ENCODE measurements at places on chromosomes 5 and 9.

DNA sequence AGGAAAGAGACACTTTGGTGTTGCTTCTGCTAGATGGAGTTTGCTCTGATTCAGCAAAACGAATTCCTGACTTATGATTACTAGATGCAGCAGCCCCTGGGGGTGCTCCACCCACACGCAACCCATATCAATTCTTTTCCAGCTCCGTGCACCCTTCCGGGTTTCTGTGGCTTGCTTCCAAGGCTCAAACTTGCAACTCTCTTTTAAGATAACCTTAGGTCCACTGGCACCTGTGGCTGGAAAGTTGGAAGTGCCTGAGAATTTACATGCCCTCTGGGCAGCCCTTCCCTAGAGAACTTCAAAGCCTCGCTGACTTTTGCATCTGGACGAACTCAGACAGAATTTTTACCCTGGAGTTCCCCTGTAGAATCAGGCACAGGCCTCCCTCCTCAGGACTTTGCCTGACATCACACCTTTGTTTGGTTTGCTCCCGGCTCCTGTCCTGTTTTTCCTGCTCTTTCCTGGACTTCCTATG is 224.9 kb downstream of the SNX18 start:
- no peak for DNase-seq

DNA sequence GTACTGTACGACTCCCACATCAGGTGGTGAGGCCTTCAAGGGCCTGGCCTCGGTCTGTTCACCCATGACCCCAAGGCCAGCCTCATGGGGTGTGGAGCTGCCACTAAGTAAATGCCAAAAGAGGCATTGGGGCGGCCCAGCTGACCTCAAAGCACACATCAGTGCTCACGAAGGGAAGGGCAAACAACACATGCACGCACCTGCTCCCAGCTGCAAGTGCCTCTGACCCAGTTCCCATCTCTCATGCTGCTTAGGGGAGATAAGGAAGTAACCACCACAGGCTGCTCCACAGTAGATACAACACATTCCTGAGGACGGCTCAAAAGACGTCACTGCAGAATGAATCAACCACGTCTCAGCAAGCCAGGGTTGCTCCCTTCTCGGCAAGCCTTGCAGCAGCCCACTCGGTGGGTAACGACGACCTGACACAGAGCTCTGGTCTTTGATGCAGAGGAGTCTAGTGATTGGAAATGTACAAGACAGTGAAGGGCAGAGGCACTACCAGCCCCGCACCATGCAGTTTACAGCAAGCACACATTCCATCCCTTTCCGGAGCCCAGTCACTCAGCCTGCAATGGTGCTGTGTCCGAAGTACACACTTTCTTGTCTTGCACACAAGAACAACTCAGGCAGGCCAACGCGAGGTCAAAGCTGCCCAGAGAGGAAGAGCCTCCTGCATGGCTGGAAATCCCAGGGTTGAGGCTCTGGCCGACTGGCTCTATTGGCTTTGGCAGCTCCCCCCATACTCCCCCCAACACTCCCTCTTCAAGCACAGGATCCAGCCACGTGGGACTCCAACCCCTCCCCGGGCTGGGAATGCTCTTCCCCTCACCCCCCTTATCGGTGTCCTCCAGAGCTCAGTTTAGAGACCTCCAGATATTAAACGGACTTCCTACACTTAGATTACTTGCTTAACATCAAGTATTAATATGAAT is 31.8 kb downstream of the FABP6 start:
- peak; percentile 78 for DNase-seq

DNA sequence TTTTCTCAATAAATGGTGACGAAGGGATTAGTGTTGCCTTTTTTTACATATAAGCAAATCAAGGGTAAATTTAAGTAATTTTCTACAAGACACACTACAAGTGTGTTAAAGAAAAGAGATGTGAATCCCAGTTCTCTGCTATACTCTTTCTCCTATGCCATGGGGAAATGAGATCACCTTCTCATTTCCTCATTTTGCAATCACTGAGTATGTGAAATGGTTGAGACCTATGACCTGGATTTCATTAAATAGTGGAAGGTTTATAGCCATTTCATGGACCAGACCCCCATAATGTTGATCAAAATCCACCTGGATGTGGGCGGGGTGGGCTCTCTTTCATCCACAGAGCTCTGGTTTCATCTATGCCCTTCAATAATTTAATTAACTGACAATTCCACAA is 66.9 kb upstream of the SLIT3 start:
- no peak for DNase-seq

- no peak for DNase-seq
Measured at GRCh38 chr5:74976651-74977050, 75.7 kb downstream of the GCNT4 start.

DNA sequence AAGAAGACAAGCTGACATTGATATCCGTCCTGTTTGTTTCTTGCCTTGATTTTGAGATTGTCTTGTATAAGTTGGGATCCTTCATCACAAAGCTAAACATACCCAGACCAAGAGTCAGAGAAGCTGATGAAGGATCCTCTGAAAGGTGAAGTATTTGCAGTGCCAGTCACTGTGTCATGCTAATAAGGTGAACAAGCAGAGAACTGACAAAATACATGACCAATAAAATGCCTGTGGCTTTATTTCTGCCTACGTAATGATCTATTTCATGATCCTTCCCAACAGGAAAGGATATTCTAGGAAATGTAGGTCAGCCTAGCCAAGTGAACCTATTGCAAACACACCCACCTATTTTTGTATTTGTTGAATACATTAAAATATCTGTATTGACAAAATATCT is 351.3 kb upstream of the CDH9 start:
- DNase-seq: no peak

DNA sequence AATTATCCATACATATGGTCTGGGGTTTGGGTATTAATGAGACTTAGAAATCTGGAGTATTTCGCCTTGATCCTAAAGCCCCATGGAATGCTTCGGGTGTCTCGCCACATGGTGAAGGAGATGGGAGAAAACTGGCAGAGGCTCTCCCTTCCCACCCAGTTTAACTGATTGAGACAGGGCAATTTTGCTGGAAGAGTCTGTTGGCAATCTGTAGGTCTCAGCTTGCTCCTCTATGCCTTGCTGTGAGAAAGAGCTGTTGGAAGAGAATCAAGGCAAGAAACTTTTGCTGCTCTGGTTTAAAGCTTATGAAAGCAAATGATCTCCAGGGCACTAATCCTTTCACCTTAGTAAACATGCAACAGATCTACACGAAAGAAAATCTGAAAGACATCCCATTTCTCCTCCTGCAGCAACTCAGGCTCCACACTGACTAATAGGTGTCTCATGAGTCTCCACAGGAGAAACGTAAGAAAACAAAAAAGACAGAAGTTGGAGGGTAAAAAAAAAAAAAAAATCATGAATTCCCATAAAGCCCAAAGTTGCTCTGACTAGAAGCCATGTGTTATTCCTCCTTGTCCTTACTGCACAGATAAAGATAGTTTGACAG is 369.9 kb downstream of the EFNA5 start:
- no peak for DNase-seq

GRCh38 chr9:97854696-97855485 is 1.9 kb downstream of the FOXE1 start:
- no peak for DNase-seq

- DNase-seq: no peak
Measured at GRCh38 chr5:146626936-146627335, 110.9 kb upstream of the GPR151 start.

GRCh38 chr9:136672431-136673087 is 9.8 kb downstream of the EGFL7 start:
- DNase-seq: no peak

- no peak for DNase-seq
Measured at GRCh38 chr9:13688990-13689600, 409.6 kb upstream of the MPDZ start.

DNA sequence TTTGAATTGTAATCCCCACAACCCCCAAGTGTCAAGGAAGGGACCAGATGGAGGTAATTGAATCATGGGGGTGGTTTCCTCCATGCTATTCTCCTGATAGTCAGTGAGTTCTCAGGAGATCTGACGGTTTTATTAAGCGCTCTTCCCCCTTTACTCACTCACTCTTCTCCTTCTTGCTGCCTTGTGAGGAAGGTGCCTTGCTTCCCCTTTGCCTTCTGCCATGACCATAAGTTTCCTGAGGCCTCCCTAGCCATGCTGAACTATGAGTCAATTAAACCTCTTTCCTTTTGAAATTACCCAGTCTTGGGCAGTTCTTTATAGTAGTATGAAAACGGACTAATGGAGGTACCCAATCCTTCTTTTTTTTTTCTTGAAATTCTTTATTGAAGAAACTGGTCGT is 2.2 kb upstream of the CEP120 start:
- no peak for DNase-seq

GRCh38 chr5:105735704-105736103 is 1935.0 kb downstream of the EFNA5 start:
- DNase-seq: no peak

GRCh38 chr5:53479045-53479589 is 1.3 kb upstream of the FST start:
- peak; percentile 31 for DNase-seq

DNA sequence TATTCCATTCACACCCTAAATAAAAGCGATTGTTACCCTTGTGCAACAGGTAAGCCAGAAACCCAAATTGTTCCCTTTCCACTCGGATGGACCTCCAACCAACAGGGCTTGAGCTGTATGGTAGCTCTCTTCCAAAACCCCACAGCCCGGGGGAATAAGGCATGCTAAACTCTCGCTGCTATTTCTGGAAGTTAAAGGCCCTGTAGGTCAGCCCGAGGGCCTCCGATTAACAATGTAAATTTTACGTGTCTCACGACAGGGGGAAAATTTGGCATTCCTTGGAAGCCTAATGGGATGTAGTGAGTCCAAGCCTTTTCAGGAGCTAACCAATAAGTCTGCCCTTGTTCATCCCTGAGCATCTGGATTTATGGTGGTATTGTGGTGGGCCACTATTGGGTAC is 26.0 kb downstream of the CNOT8 start:
- no peak for DNase-seq

GRCh38 chr5:140207250-140207964 is 32.4 kb downstream of the CYSTM1 start:
- no peak for DNase-seq

DNA sequence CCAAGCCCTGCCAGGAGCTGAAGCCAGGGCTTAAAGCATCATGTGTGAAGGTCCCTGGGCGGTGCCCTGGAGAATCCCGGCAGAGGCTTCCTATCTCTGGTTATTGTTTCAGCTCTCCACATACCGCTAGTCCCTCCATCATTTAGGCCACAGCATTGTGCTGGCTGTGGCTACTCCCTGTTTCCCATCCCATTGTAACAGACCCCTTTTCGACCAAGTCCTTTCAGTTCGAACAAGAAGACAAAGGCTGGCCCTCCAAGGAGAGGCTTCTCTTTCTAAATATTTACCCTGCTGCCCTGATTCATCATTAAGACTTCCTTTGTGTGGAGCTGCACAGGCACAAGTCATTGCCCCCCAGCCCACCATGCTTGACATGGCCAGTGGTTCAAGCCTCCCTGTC is 41.6 kb downstream of the NEUROG1 start:
- no peak for DNase-seq

DNA sequence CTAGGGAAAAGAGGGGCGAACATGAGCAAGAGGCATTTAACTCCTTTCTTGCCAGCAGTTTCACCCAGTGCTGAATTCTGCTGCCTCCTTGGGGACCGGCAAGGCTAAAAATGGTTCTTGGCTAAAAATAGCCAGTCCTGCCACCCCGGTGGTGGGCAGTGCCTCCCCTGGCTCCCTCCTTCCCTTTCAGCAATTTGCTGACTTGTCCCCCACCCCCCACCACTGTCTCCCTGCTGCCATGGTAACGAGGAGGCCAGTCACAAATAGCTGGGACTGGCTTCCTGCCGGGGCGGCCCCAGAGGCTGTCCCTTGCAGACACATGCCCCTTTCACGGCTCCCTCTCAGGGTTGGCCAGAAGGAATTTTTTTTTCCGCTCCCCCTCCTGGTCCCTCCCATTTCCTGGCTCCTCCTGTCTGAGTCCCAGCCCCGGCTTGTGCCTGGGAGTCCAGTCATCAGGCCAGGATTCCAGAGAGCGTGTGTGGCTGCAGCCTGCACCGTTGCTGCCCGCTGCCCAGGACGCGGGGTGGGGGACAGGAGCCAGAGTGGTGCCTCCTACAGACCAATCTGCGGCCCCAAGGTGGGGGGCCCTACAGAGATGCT is 130.3 kb downstream of the RGS3 start:
- DNase-seq: peak; percentile 94

DNA sequence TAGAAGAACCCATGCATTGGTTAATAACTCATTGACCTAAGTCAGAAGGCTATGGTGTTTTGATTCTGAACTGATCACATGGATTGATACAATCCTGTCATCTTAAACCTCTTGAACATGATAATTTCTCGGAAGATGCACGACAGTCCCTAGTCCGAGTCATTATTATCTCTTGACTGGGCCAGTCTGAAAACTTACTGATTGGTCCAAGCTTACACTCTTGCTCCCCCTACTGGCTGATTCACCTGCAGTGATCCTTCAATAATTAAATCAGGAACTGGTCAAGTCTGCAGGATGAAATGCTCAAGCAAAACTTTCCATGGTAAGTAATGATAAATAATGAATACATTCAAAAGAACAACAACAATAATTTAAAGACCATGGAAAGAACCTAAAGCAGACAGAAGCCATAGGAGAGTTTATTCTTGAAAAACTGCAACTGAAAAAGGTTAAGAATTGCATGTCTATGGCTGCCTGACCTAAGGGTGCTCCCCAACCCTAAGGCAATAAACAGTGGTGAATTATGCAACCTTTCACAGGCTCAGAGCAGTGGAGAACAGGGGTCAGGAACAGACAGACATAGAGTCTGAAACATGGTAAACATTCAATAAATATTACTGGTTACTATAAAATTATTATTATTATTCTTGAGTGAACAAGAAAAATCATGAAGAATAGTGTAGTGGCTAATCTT is 79.3 kb downstream of the BRINP1 start:
- peak; percentile 17 for DNase-seq

DNA sequence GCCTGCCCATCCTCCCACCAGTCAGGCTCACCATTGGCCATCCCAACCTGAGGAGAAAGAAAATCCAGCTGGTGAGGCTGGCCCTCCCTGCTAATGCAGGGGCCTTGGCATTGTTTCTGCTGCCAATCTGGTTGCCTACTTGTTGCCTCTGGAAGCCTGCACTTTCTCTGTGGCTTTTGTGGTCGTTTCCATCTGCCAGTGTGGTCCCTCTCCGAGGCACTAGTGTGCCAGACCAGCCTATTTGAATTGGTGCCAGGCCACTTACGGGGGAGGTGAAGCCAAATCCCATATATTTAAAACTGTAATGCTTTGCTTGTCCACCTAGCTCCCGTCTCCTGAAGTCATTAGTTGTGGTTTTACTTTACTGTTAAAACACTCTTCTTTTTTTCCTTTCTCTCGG is 213.4 kb upstream of the ADAMTSL1 start:
- no peak for DNase-seq

GRCh38 chr5:110631236-110631635 is 95.2 kb downstream of the TMEM232 start:
- no peak for DNase-seq

DNA sequence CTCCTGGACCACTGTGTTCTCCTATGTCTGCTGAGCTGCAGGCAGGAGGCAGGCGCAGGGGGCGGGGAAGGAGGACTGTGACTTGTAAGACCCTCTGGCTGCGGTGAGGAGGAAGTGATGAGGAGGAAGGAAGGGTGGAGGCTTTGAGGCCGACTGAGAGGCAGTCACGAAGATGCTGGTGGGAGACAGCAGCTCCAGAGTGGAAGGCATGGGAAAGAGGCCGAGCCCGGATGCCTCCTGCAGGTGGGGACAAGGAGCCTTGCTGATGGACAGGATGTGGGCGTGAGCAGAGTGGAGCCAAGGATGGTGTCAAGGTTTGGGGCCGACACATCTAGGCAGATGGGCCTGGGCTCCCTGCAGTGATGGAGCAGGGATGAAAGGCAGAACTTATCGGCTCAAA is 74.3 kb upstream of the ICE1 start:
- no peak for DNase-seq

- peak; percentile 96 for DNase-seq
Measured at GRCh38 chr9:34591248-34591916, 1.9 kb upstream of the CNTFR start.

Measured in AG08396 (cell line).